ENCODE measurements at places on chromosomes 3 and 15.

- no peak for DNase-seq
Observed at GRCh38 chr15:65929573-65929972, 60.3 kb downstream of the RAB11A start.

- DNase-seq = no peak
Observed at GRCh38 chr3:14331251-14331650, 71.2 kb upstream of the SLC6A6 start.

DNA sequence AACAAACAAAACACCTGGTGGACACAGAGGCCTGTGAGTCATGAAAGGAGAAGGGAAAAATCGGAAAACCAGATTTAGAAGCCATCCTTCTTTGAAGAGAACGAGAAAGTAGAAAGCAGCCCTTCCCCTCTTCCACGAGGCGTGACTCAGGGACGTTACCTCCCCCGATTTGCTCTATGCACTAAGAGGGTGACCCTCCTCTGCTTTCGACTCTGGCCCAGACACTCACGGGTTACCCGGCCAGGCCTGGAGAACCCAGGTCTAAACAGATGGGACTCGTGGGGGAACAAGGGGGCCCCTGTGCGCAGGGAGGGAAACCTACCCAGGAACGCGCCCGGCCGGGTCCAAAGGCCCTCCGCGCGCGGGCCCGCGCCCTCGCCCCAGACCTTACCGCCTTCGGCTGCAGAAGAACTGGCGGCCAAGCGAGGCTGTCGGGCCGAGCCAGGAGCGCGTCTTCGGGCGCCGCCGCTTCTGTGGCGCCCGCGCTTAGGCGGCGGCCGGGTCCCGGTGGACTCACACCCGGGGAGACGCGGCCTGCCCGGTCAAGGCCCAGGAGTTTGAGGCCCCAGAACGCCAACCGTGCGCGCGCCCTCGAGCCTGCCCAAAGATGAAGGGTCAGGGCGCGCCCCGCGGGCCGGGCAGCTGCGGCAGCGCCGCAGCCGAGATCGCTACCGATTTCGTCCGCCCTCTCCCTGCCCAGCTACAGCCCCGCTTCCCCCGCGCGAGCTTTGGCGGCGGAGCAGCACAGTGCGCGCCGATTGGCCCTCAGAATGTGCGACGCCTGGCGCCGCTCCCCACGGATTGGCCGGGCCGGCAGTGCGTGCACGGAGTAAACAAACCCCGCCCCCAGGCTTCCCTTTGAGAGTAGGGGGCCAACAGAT lies at the start of gene TFDP2:
TSS of gene TFDP2 (minus strand) at position 753 of the 881 bp plus-strand sequence. CDS start 47,795 bp downstream, outside the sequence.
- DNase-seq = peak; percentile 94

DNA sequence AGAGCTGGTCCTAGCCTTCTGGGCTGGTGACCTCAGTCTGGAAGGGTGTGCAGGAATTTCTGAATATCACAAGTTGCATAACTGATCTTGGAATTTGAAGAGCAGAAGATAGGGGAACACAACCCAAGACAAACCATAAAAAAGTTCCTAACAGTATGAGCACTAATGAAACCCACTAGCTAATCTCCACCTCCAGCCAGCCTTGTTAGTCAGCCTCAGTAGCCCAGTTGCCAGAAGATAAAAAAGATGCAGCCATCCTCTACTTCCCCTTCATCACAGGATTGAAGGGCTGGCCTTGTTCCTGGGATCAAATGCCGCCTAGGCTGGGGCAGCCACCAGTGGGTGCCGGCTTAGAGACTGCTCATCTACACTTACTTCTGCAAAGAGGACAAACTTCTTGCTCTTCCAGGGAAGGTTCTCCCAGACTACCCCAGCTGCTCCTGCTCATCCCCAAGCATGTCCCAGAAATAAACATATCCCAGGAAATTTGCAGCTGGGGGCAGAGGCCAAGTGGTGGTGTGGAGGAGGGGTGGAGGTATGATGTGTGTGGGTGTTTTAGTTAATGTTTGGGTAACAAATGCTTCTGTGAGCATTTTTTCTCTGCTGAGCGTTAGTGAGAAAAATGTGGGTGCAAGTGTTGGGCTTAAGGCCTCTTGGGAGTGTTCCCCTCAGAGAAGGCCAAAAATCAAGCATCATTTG lies 9.2 kb upstream of the ITGA11 start:
- no peak for DNase-seq

GRCh38 chr3:147773116-147773630 lies 364.0 kb downstream of the ZIC1 start:
- no peak for DNase-seq

- no peak for DNase-seq
Observed at GRCh38 chr15:53987480-53987879, 9.2 kb downstream of the UNC13C start.
